ENCODE measurements at places on chromosomes 13 and 19.

- no peak for DNase-seq
Measured at GRCh38 chr13:99085139-99085807, 107.4 kb upstream of the DOCK9 start.

GRCh38 chr13:112342841-112343361 is 33.3 kb upstream of the SPACA7 start:
- DNase-seq: no peak

GRCh38 chr19:5969476-5969875 is 8.5 kb downstream of the RANBP3 start:
- peak; percentile 36 for DNase-seq

DNA sequence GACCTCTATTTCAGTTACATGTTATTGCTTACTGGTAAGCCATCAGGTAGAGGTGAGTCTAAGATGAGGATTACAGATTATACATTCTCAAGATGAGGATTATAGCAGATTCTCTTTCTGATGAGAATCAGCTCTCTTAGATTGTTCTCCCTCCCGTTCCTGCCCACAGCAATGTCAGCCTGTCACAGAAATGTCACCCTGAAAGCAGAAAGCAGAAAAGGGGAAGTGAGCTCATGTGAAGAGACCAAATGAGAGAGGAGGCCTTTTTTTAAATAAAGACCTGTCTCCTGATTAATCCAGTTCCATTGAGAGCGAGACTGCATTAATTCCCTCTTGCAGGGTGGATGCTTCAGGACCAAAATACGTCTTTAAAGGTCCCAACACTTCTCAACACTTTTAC is 445.6 kb downstream of the KCTD12 start:
- DNase-seq: no peak

- DNase-seq: no peak
Measured at GRCh38 chr13:80123945-80124344, 217.0 kb downstream of the SPRY2 start.

DNA sequence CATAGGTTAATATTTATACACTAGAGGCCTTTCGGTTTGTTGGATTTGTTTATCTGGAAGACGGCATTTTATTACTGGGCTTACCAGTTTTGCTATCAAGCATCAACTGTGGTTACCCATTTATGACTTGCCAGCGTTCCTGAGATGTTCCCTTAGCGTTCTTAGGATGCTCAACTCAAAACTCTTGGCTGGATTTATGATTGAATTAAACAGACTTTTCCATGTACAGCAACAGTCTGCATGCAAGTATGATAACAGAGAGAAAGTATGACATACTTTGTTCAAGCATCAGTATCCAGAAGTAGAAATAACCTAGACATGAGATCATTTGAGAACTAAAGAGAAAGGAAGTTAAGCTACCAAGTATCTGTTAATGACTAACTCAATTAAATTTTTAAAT is 29.9 kb upstream of the RNF113B start:
- no peak for DNase-seq

GRCh38 chr13:48710160-48710559 is 56.4 kb downstream of the CYSLTR2 start:
- DNase-seq: no peak

DNA sequence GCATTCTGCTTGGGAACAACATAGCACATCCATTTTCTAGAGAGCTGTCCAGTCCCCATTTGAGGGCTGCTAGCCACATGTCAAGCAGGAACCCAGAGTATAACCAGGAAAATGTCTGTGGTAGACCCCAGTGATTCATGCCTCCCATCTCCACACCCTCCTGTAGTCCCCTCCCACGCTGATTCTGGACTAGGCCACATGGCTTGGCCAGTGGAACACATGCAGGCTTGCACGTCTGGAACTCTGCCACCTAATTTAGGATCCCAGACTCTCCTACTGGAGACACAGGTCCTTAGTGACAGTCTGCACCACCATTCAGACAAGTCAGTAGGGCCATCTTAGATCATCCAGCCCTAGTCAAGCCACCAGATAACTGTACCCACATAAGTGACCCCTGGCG is 149.8 kb downstream of the ZIC5 start:
- DNase-seq: no peak

- no peak for DNase-seq
Measured at GRCh38 chr19:8504171-8504570, 1.7 kb upstream of the PRAM1 start.

DNA sequence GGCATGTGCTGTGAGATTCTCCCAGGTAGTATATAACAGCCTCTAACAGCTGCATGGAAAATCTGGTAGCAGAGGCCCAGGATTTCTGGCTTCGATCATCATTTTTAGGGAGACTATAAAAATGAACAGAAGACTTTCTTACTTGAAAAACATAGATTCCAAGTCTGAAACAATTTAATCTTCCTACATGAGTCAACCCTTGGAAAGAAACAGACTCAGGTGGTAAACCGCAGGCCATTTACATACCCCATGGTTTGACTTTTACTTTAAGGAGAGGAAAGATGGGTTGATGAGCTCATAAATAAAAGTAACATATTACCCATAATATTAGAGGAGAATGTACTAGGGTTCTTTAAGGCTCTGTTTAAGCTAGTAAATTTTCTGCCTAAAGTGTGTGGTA is 121.6 kb downstream of the CYSLTR2 start:
- no peak for DNase-seq
